ENCODE measurements at places on chromosomes 6 and 20.

- DNase-seq, result no peak
Observed at GRCh38 chr6:70717038-70717801, 49.5 kb downstream of the SMAP1 start.

- no peak for DNase-seq
Observed at GRCh38 chr6:5025911-5026819, 22.3 kb upstream of the RPP40 start.

GRCh38 chr6:166544296-166544605, 42.2 kb downstream of the RAMACL start:
- no peak for DNase-seq

GRCh38 chr6:170244721-170245474, 46.0 kb downstream of the DLL1 start:
- no peak for DNase-seq

DNA sequence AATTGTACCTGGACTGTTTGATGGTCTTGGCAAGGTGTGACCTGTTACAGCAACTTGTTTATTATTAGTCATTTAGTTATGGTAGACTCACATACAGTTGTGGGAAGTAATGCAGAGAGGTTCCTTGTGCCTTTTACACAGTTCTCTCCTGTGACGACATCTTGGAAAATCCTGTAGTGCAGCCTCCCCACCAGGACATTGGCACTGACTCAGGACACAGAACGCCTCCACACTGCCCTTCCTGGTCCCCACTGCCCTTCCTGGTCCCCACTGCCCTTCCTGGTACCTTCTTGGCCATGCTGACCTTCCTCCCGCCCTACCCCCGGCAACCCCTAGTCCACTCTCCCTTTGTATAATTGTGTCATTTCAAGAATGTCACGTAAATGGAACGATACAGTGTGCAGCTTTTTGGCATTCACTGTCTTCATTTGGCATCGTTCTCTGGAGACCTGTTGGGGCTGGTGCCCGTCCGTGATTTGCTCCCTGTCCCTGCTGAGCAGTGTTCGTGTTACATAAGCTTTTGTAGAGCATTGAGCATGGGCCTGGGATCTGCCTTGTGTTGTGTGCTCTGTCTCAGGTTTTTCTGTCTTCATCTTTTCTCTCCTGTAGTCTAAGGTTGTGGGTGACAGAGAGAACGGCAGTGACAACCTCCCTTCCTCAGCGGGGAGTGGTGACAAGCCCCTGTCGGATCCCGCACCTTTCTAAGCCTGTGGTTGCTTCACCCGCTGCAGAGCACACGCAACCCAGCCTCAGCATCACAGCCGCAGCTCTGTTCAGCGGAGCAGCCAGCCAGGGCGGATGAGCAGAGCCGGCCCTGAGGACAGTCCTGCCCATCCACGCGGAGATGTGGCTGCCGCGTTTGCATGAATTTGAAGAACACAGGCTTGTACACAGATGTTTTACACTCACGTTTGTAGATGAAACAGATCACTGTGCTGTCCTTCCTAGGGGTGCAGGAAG, 5.4 kb upstream of the DNAJC5 start:
- DNase-seq, result no peak

DNA sequence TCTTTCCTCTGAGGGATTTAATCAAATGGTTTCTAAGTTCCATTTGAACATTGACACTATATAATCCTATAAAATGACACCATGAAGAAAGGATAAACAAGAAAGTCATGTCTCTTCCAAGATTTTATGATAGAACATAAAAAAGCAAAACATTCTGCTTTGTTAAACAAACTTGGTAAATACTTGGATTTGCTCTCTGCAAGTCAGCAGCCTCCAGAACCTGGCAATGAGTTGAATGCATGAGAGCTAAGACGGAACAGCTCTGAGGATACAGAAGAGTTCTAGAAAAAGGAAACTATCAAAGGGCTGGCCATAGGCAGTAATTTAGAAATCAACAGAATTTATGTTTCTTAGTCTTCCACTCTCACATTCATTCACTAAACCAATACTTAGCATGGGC, 656.0 kb upstream of the ID4 start:
- DNase-seq, result no peak

DNA sequence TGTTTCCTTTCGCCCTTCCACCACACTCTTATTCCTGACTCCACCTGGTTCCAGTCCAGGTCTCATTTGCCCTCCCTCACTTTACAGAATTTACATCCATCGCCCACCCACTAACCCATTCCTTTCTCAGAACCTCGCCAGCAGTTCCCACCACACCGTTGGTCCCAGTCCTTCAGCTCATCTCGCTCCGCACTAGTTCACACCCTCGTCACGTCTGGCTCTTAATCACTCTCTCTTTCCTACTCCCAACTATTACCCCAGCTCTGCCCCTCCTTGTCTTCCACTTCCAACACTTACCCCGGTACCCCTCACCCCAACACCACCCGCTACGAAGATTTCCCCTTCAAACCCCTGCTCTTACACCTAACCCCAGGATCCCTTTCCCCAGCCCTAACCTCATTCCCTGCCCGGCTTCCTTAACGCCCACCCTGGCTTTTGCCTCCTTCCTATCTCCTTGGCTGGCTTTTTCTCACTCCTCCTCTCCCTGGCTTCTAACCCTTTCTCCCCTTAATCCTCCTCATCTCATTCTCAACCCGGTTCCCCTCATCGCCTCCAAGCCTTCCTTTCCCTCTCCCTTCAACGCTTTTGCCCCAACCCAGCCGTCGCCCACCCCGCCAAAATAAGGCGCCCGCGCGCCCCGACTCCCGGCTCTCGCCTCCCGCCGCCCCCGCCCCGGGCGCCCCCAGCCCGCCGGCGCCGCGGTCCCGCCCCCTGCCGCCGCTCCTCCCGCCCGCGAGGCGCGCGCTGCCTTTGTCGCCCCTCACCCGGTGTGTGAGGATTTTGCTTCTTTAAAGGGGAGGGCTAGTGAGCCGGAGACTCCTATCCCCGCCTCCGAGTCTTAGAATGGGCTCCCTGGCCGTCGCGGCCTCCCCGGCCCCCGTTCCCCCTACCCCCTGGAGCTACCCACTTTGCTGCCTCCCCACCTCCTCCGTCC, 542 bp downstream of the USP49 start:
- no peak for DNase-seq

- DNase-seq, result no peak
Observed at GRCh38 chr20:33772439-33772838, 38.7 kb upstream of the CHMP4B start.

GRCh38 chr20:40638414-40638813, 50.6 kb downstream of the MAFB start:
- DNase-seq, result no peak

GRCh38 chr6:155026022-155026705, 31.0 kb downstream of the TIAM2 start:
- DNase-seq, result peak; percentile 94

DNA sequence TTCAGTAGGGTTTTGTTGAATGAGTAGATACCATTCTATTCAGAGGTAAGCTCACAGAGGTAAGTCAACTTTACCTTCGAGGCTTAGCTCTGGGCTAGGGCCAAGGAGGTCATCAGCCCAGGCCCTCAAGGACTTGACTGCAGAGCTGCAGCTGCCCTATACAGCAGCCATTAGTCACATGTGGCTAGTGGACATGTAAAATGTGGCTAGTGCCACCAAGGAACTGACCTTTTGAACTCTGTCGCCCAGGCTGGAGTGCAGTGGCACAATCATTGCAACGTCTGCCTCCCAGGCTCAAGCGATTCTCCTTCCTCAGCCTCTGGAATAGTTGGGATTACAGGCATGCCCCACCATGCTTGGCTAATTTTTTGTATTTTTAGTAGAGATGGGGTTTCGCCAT, 47.9 kb upstream of the EPB41L1 start:
- no peak for DNase-seq

DNA sequence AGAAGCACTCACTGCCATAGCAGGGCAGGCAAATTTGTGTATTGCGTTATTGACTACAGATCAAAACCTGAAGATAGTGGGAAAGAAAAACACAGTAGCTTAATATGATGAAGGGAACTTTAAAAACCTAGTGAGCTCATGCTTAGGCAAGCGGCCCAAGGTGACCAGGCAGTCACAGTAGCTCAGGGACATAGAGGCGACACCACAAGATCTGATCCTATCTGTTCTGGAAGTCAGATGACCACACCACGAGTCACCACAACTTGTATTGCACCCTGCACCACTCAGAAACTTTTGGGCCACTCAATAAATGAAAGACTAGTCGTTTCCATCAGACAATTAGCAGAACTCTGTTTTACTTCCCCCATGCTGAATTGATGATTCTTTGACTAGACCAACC, 4.9 kb downstream of the CLIC5 start:
- no peak for DNase-seq

DNA sequence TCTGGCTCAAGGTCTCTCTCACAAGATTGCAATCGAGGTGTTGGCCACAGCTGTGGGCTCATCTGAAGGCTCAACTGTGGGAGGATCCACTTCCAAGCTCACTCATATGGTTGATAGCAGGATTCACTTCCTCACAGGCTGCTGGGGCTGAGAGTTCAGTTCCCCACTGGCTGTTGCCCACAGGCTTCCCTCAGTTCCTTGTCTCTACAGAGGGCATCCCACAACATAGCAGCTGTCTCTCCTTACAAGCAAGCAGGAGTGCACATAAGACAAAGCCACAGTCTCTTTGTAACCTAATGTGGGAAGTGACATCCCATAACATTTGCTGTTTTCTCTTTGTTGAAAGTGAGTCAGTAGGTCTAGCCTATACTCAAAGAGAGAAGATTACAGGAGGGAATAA, 14.0 kb downstream of the SPATS1 start:
- no peak for DNase-seq

DNA sequence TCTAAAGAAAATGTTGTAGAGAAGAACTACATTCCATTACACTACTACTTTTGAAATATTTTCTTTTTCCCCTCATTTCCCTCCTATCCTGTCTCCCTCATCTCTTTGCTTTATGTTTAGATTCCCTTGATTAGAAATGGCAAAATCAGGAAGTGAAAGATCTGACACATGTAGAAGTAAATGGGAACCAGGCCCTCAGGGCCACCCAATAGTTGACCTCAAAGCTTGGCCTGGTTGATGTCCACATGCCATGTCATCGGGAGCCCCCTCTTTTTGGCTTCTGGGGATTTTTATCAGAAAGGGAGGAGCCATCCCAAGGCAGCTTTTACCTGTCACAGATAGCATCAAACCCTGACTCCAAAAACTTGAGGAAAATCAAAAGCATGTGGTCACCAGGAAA, 168.3 kb upstream of the ECI2 start:
- DNase-seq, result no peak

GRCh38 chr6:1426416-1426815, 37.0 kb downstream of the FOXF2 start:
- DNase-seq, result no peak

DNA sequence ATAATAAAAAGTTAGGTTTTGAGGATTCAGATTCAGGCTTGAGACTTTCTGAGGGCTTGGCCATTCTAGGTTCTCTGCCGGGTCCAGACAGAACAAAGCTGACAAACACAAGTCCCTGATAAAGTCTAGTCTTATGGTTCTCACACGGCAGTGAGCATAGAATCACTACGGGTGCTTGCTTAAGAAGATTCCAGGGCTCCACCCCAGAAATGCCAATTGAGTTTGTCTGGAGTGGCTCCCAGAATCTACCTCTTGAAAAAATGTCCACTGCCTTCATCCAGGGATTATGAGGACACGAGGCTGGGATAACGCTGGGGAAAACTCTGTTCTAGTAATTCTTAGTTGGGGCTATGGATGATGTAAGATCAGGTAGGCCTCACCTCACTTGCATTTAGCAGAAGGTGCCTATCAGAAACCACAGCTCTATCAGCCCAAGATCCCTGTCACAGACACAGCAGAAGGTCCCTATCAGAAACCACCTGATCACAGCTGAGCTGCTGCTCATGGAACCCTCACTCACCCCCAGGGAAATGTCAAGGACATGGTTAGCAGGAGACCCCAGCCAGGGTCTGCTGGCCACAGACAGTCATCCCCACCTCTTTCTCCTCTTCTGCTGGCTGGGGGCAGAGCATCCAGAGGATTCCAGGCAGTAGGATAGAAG, 52.3 kb downstream of the RAB44 start:
- DNase-seq, result no peak

Measured in HS-27A (cell line).